ENCODE measurements at places on chromosomes 2 and 18. TPM values are rescaled to one million over a fixed set of nuclear protein-coding genes. Genes with fewer than 3 reads are reported as not detected.

The MROH2A gene
- total RNA-seq: not detected

The PAX8 gene
- total RNA-seq: 1.2 TPM

The UGT1A5 gene
- not detected for total RNA-seq

The CABYR gene
- total RNA-seq: 0.56 TPM

The TSPYL6 gene
- total RNA-seq: not detected

- peaks cover 6% of the 10 kb centered on the region for H3K4me1 ChIP-seq
- DNase-seq: no peak
- H3K27ac ChIP-seq: no peak overlapping the region
- peaks cover 7% of the 10 kb centered on the region for H3K36me3 ChIP-seq
- no peak overlapping the region for H3K4me3 ChIP-seq
- no peaks in the 10 kb centered on the region for H3K27me3 ChIP-seq
These were observed 9.9 kb downstream of the EPHA4 start for GRCh38 chr2:221562226-221562625.

- peaks cover 32% of the 10 kb centered on the region for H3K4me1 ChIP-seq
- no peak for DNase-seq
- no peaks in the 10 kb centered on the region for H3K27me3 ChIP-seq
- no peaks in the 10 kb centered on the region for H3K36me3 ChIP-seq
- no peak overlapping the region for H3K4me3 ChIP-seq
These were observed 32.4 kb upstream of the SLC3A1 start for GRCh38 chr2:44242904-44243303.

- no peaks in the 10 kb centered on the region for H3K27me3 ChIP-seq
- no peak for DNase-seq
- H3K36me3 ChIP-seq: no peaks in the 10 kb centered on the region
- no peak overlapping the region for H3K27ac ChIP-seq
- no peak overlapping the region for H3K4me3 ChIP-seq
- H3K4me1 ChIP-seq: no peaks in the 10 kb centered on the region
These were observed 186.5 kb upstream of the SH3BP4 start for GRCh38 chr2:234765279-234765678.

DNA sequence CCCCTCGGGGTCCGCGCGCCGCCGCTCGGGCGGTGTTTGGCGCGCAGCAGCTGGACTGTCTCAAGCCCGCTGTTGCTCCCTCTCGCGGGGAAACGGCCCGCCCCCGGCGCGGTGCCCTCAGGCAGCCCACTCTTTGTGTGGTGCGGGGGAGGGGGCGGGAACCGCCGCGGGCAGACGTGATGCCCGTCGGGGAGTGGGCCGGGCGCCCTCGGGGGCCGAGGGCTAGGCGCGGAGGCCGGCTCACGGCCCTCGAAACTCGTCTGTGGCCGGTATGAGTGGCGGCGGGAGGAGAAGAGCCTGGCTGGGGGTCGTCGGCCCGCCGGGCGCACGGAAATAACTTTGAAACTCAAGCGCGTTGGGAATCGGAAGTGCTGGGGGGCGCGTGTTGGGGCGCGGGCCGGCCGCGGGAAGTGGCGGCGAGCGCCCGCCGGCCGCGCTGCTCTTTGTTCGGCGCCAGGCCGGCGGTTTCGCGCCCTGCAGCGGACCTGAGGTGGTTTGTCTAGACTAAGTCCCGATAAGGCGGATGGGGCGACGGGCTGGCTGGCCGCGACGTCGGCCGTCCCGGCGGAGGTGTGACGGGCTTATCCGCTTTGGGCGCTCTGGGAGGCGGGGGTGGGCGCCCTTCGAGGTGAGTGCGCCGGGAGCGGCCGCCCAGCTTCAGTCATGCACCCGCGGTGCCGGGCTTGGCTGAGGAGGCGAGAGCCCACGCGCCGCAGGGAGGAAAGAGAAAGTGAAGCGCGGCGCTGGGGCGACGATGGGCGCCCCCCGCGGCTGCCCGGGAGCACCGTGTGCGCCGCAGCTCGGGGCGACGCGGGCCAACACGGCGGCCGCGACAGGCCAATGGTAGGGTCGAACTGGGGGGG, 679 bp downstream of the PTMA start:
- H3K36me3 ChIP-seq: no peaks in the 10 kb centered on the region
- H3K4me1 ChIP-seq: peaks cover 69% of the 10 kb centered on the region

GRCh38 chr18:26568926-26569665, 20.7 kb upstream of the KCTD1 start:
- H3K27me3 ChIP-seq: no peaks in the 10 kb centered on the region
- H3K4me1 ChIP-seq: no peaks in the 10 kb centered on the region
- H3K27ac ChIP-seq: no peak overlapping the region
- DNase-seq: no peak
- H3K36me3 ChIP-seq: no peaks in the 10 kb centered on the region

DNA sequence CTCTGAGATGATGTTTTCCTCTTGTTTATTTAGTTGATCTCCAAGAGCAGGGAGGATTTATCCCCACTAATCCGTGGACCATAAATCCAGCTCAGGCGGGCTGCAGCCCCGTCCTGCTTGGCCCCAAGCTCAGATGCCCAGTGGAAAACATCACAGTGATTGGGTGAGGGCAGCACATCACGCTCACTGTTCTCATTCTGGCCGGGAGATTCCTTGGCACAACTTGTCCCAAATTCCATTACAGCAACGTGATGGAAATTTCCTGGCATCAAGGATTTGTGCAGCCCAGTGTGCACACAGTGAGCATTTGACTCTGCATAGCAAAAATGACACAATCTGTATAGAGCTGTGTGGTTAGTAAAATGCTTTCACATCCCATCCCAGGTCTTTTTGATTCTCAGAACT, 96.8 kb downstream of the VAPA start:
- H3K27ac ChIP-seq: no peak overlapping the region
- H3K4me1 ChIP-seq: no peaks in the 10 kb centered on the region
- no peaks in the 10 kb centered on the region for H3K36me3 ChIP-seq
- H3K27me3 ChIP-seq: no peaks in the 10 kb centered on the region
